ENCODE measurements at places on chromosomes 11 and 22.

- H3K4me3 ChIP-seq = no peak overlapping the region
- DNase-seq = no peak
- no peaks in the 10 kb centered on the region for H3K36me3 ChIP-seq
- no peaks in the 10 kb centered on the region for H3K27me3 ChIP-seq
- H3K27ac ChIP-seq = no peak overlapping the region
Observed at GRCh38 chr11:75955443-75955842, 140.4 kb downstream of the UVRAG start.

- H3K4me3 ChIP-seq = no peak overlapping the region
- no peaks in the 10 kb centered on the region for H3K4me1 ChIP-seq
- no peaks in the 10 kb centered on the region for H3K27me3 ChIP-seq
- no peak for DNase-seq
- no peak overlapping the region for H3K27ac ChIP-seq
Observed at GRCh38 chr22:44811141-44811540, 58.8 kb downstream of the ARHGAP8 start.

DNA sequence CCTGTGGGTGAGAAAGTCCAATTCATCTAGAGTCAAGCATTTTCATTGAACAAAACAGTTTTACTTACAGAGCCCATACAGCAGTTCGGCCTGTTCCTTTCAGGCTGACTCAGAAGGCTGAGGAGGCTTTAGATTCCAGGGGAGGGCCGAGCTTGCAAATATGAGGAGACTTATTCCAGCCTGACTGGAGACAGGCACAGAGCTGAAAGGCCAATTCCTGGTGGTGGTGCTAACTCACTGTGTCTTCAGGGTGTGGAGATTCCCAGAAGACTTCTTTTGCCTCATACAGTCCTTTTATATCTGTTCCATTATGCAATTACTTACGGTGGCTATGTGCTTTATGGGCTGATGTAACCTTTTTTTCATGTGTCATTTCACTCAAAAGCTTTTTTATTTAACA lies at the start of gene OR51E2:
OR51E2 (minus strand) TSS at position 269 of the 400 bp plus-strand sequence. CDS start 15,142 bp downstream, outside the sequence.
- DNase-seq = peak; percentile 20
- H3K27ac ChIP-seq = no peak within 1 kb of the TSS
- H3K4me3 ChIP-seq = no peak within 1 kb of the TSS
- no peaks in the 10 kb centered on the region for H3K4me1 ChIP-seq

DNA sequence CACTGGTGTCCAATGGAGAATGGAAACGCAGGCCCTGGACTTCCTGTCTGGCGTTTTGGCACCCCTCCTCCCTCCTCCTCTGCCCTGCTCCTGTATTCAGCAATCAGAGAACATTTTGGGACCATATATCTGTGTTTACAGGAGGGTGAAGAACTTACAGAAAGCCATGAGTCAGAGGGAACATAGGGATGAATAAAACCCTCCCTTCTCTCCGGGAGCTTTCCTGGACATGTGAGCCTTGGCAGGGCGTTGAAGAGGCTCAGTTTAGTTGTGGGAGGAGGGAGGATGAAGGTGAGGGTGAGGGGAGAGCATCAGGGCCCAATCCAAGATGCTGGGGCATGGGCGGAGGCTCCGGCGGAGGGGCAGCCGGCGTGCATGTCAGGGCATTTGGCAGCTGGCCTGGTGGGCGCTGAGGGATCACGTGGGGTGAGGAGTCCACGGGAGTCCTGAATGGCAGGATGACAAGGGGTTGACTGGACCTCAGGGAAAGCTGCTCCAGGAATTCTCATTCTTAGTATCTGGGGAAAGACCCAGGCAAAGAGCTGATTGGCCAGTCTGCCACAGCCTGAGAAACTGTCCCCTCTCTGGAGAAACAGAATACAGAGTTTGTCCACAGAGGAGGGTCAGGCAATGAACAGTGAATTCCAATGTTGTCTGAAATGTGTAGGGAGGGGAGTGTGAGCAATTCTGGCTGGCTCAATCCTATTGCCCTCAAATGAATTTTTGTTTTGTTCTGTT lies 28.9 kb downstream of the MICAL2 start:
- no peaks in the 10 kb centered on the region for H3K4me1 ChIP-seq
- no peaks in the 10 kb centered on the region for H3K36me3 ChIP-seq
- no peaks in the 10 kb centered on the region for H3K27me3 ChIP-seq
- DNase-seq = no peak
- no peak overlapping the region for H3K27ac ChIP-seq
- no peak overlapping the region for H3K4me3 ChIP-seq

GRCh38 chr11:85647078-85647477 lies 689 bp upstream of the TMEM126A start:
- peaks cover 9% of the 10 kb centered on the region for H3K27me3 ChIP-seq
- no peaks in the 10 kb centered on the region for H3K36me3 ChIP-seq
- no peak for DNase-seq

- peaks cover 4% of the 10 kb centered on the region for H3K4me1 ChIP-seq
- DNase-seq = peak; percentile 79
- no peak overlapping the region for H3K4me3 ChIP-seq
- peaks cover 5% of the 10 kb centered on the region for H3K36me3 ChIP-seq
- H3K27ac ChIP-seq = peak overlapping the region; percentile 40
Observed at GRCh38 chr11:6443269-6444003, 2.6 kb upstream of the HPX start.
